ENCODE measurements at places on chromosomes 7 and 10.

GRCh38 chr7:8117195-8117594, 144.8 kb downstream of the ICA1 start:
- H3K27ac ChIP-seq = no peak overlapping the region
- H3K27me3 ChIP-seq = no peaks in the 10 kb centered on the region
- no peaks in the 10 kb centered on the region for H3K4me1 ChIP-seq
- no peak for DNase-seq

DNA sequence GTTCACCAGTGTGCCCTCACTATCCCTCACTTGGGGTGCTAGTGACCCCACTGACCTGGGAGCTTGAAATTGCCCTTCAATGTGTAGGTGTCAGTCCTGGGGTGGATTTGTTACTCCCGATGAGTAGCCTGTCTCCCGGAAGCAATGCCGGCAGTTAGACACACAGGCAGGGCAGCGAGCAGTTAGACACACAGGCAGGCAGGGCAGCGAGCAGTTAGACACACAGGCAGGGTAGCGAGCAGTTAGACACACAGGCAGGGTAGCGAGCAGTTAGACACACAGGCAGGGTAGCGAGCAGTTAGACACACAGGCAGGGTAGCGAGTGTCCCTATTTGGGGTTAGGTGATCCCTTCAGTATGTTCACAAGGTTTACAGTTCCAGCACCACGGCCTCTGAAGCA, 44.0 kb downstream of the VWA2 start:
- no peak overlapping the region for H3K27ac ChIP-seq
- no peaks in the 10 kb centered on the region for H3K27me3 ChIP-seq

- H3K4me1 ChIP-seq = no peaks in the 10 kb centered on the region
- H3K27me3 ChIP-seq = peaks cover 2% of the 10 kb centered on the region
- H3K36me3 ChIP-seq = no peaks in the 10 kb centered on the region
- H3K4me3 ChIP-seq = no peak overlapping the region
- H3K27ac ChIP-seq = no peak overlapping the region
- no peak for DNase-seq
These were observed 180.3 kb upstream of the MKI67 start for GRCh38 chr10:128306535-128306934.

- no peak overlapping the region for H3K4me3 ChIP-seq
- no peaks in the 10 kb centered on the region for H3K36me3 ChIP-seq
- H3K27ac ChIP-seq = no peak overlapping the region
- H3K27me3 ChIP-seq = no peaks in the 10 kb centered on the region
- DNase-seq = no peak
- H3K4me1 ChIP-seq = no peaks in the 10 kb centered on the region
These were observed 207.8 kb downstream of the DIP2C start for GRCh38 chr10:481628-482027.

All from prostate gland (tissue), 2 donors.